ENCODE measurements at places on chromosomes 12 and 14.

DNA sequence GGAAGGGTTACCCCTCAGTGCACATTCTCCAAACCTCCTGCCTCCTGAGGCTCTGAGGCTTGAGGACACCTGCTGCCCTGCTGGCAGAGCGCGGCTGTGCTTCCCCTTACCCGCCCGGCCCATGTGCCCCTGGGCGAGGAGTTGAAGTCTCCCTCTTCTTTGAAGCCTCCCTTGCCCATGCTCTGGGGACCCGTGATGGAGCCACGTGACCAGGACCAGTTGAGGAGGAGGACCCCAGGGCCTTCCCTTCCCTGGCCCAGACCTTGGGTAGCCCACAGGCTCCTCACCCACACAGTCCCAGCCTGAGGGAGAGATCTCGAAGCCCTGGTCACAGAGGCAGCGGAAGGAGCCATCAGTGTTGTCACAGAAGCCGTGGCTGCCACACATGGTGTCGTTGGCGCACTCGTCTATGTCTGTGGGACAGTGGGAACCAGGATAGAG lies 12.9 kb downstream of the ISCA2 start:
- DNase-seq = peak; percentile 25

DNA sequence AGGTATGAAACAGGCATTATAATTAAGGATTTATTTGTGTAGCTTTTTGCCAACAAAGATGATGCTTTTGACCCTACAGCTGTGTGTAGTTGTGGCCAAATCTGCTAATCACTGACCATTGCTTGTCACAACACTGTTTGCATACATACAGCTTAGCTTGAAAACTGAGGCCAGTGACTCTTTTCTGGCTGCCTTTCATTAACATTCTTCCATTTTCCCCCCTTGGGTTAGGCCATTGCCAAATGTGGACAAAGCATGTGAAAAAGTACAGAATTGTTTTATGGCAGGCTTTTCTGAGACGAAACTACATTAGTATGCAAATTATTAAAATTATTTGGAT lies 263.3 kb downstream of the SLC16A7 start:
- no peak for DNase-seq

DNA sequence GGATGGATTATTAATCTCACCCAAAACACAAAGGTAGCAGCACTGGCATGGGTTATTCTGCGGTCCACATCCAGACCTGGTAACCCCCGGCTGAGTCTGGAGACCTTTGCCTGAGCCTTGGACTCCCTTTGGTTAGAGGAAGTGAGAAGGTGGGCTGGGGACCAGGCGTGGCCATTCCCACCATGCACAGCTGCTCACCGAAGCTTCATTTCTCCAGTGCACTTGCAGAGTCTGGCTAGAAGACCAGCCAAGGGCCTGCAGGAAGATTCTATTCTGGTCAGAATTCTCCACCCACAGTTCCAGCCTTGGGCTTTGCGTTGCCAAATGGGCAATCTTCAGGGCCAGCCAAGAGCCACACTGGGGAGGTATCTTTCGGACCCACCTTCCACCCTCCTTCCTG lies 73.0 kb downstream of the LGMN start:
- DNase-seq = peak; percentile 21

DNA sequence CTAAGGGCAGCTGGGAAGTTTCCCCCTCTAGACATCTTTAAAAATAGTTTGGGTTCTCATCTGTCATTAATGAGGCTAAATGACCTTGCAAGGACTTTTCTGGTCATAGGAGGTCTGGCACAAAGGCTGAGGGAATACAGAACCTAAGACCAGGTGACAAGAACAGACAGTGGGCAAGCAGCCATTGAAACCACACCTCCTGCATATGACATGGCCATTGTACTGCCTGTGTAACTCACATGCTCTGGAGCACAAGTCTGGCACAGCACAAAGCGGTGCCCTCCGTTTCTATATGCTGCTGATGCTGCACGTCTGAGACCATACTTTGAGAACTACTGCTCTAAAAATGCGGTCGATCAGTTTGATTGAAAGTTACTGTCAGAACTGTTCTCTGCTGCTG lies 143.3 kb downstream of the APAF1 start:
- peak; percentile 50 for DNase-seq

- DNase-seq = no peak
Observed at GRCh38 chr12:106767206-106767605, 7.3 kb upstream of the RIC8B start.

DNA sequence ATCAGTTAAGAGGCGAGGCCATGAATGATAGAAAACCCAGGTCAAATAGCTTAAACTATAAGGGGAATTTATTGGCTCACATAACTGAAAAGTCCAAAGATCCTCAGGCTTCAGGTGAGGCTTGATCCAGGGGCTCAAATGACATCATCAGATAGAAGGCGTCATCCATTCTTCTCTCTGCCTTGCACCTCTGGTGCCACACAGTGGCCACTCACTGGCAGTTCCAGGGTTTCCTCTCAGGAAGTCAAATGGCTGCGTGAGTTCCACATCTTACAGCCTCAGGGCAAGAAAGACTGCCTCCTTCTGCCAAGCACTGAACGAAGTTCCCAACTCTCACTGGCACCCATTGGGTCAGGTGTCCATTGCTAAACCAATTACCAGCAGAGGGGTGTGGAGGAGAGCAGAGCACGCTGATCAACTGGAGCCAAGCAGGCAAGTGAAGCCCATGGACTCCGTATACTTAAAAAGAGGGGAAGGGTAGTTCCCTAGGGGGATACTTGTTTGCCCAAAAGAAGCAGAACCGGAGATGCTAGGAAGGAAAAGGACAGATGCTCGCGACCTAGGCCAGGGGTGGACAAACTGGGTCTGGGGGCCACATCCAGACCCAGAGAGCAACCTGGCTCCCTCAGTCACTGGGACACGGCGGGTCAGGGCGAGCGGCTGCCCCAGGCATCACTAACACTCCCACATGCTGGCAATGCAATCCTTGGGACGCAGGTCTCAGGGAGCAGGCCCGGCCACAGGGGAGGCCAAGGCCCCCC lies 69.3 kb downstream of the SERPINA3 start:
- peak; percentile 43 for DNase-seq

- DNase-seq = peak; percentile 62
Observed at GRCh38 chr12:47731723-47732122, 6.4 kb upstream of the ENDOU start.

DNA sequence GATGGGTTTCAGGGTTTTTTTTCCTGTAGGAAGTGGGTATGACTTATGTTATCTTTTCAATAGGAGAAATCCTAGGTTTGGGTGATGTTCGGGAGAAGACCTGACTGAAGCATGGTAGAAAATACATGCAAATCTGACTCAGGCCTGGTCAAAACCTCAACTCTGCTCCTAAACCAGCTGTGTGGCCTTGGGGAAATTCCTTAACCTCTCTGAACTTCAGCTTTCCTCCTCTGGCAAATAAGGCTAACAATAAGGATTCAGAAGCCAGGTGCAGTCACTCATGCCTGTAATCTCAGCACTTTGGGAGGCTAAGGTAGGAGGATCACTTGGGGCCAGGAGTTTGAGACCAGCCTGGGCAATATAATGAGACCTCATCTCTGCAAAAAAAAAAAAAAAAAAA lies 148.5 kb downstream of the PHETA1 start:
- no peak for DNase-seq

DNA sequence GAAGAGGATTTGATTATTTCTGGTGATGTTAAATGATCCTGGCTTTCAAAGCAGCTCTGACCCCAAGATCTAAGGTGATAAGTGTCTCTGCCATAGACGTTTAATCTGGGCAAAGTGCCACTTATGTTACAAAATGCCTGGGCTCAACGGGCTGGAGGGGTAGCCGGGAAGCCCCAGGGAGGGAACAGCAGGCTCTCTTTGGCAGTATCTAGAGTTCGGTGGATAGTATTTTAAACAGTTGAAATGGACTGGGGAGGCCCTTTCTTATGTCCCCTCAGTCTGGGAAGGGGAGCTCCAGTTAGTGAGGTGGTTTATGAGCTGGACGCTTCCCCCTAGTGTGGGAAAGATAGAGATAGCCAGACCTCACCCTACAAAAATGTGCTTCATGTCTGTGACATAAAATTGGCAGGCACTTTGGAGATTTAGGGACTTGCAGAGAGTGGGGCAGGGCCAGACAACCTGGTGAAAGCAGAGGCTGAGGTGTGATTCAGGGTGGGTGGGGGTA lies 5.5 kb upstream of the HOXC11 start:
- DNase-seq = no peak

DNA sequence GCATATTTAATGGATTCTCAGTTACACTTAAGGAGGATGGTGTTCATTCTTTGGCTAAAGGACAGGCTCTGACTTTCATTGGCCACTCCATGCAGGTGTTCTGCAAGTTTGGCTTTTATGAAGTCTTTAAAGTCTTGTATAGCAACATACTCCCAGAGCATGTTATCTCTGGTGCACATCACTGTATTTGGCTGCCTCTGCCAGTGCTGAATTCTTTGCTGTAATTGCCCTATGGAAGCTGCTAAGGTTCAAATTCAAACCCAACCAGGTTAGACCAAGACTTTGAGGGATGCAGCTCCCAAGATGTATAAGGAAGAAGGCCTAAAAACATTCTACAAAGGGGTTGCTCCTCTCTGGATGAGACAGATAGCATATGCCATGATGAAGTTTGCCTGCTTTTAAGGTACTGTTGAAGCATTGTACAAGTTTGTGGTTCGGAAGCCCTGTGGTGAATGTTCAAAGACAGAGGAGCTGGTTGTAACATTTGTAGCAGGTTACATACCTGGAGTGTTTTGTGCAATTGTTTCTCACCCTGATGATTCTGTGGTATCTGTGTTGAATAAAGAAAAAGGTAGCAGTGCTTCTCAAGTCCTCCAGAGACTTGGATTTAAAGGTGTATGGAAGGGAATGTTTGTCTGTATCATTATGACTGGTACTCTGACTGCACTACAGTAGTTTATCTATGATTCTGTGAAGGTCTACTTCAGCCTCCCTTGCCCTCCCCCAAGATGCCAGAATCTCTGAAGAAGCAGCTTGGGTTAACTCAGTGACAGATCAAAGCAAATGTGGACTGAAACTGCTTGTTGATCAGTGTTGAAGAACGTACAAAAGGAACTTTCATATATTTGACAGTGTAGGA lies 19.4 kb downstream of the TMEM116 start:
- DNase-seq = peak; percentile 41

Data from RPMI8226 (cell line).